ENCODE measurements at places on chromosomes 4 and X.

DNA sequence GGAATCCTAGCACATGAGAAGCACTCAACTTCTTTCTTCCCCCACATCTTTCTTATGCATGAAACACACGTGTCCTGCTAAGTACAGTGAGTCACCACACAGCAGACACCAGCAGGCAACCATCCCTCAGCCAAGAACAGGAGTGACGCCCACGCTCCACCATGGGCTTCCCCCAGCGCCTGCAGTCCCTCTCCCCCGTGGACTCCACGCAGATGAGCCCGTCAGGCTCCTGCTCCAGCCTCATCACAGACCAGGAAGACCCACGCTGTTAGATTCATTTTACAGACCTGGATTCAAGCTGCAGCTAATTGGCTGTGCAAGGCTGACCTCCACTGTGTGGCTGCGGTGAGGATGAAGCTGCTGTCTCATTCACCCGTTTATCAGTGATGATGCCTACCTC lies 16.7 kb downstream of the HMX1 start:
- no peak for DNase-seq

DNA sequence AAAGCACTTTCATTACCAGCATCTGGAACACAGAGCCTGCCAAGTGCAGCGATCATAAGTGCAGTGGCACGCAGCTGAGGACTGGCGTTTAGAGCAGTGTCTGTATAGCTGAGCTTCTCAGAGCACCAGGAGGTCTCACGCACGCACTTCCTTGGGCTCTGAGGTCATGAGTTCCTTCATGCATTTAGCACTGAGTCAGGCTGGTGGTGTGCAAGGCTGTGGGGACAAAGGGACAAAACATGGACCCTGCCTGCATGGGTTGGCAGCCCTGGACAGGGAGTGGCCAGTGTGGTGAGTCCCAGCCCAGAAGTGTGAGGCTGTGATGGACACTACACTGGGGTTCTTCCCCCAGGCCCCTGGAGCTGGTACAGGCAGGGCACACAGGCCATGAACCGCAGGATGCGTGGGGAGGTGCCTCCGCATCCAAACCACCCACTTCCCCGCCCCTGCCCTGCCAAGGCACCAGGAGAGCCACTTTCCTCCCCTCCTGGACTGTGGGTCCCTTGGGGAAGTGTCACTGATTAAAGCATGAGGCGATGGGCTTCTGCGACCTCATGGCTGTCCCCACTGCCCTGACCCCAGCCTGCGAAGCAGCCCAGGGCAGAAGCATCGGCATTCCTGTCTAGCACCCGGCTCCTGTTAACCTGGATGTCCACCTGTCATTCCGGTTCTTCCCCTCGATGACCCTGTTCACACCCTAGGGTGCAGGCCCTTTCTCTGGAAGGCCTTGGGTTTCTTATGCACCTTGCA lies 37.2 kb upstream of the GPR78 start:
- DNase-seq = no peak

DNA sequence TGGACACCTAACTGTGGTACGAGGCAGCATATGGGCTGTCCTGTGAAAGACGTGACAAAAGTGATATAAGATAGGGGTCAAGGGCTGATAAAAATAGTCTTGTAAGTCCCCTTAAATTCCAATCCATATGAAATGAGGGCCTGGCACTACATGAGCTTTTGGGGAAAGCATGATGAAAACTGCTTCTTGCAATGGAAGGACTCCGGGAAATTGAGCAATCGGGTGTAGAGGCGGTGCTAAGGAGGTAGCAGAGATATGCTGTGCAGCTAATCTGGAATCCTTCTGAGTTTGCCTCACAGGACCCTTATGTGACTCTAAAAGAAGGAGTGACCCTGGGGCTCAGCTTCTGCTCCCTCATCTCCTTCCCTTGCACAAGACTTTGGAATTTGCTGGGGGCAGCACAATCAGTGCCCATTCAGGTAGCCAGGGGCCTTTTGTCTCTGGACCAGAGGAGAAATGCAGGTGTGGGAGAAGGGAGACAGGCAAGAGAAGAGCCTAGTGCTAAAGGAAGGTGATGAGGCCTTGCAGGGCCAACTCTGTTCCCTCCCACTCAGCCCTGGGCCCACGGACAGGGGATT lies 12.8 kb downstream of the CLDN2 start:
- no peak for DNase-seq

GRCh38 chr4:99749445-99750391 lies 66.9 kb upstream of the DAPP1 start:
- no peak for DNase-seq

GRCh38 chr4:53763813-53764597 lies 172.7 kb upstream of the LNX1 start:
- DNase-seq = no peak

Data from CD14-positive monocyte (primary cell).